ENCODE measurements at places on chromosomes 1 and 21.

GRCh38 chr1:229130028-229130668 is 140.8 kb upstream of the RAB4A start:
- DNase-seq, result peak; percentile 28

DNA sequence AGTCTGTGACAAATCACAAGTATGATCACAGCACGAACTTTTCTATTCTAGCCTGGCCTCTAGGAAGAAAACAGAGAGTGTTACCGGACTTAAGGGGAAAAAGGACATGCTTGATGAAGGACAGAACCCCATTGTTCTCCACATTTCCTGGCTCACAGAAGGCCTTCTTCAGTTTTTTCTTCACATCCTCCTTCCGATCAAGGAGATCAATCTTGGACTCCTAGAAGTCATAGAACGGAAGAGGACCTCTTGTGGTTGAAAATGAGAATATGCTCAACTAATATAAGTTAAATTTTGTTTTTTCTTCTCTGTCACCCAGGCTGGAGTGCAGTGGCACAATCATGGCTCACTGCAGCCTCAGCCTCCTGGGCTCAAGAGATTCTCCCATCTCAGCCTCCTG is 30.3 kb downstream of the YARS1 start:
- DNase-seq, result no peak

DNA sequence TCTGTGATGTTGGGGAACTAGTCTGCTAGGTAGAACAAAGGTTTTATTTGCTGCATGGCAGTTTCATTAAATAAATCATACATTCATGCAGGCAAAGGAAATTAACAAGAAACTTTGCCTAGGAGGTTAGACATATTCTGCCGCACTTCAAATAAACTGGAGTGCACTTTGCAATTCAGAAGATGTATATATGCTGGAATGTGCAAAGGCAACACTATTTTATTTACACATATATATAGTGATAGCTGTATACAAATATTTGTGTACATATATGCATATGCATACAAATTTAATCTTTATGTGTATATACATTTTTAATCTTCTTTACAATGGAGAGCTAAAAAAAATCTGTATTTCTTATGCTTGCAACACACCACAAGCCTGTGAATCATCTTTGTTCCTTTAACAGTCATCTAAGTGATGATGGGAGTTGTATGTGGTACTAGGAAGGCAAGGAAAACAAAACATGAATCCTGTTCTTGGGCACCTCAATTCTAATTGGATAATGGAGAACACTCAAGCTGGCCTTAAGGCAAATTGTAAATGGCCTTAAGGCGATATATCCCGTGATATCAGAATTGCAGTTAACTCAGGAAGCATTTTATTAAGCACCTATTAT is 605.8 kb upstream of the CAMK1G start:
- DNase-seq, result no peak

GRCh38 chr1:203764105-203765028 is 616 bp upstream of the LAX1 start:
- DNase-seq, result no peak

GRCh38 chr21:45127937-45128336 is 53.6 kb downstream of the ADARB1 start:
- DNase-seq, result no peak

DNA sequence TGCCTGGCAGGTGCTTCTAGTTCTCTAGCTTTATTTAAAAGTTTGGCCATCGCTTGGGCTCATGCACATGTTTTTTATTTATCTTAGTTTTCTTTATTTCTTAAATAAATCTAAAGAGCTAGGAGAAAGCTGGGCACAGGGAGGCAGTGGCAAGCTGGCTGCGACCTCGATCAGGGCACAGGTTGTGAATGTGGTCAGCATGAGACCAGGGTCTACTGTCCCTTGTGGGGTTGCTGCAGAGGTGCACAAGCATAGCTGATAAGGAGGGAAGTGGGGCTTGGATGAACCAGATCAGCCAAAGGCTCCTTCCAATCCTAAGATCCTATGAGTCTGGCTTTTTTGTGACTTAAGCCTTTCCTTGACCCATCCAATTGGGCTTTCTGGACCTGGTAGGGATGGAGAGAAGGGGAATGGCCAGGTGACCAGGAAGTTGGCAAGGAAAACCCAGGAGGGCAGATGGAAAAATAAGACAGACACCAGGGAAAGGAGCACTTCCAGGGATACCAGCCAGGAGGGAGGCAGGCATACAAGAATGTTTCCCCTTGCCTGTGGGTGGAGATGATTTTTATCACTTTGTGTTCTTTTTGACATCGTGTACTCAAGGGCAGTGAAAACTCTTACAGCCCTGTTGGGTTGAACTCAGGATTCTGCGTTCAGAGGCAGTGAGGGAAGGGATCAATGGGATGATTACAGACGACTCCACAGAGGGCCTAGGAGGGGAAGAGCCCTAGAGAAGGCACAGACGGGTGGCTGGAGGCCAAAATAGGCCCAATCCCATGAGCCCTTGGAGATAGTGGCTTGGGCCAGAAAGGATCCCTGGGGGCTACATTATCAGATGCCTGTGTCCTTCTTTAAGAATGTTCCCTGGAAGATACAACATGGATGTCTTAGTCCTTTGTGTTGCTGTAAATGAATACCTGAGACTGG is 8.5 kb downstream of the CYP4B1 start:
- DNase-seq, result no peak

DNA sequence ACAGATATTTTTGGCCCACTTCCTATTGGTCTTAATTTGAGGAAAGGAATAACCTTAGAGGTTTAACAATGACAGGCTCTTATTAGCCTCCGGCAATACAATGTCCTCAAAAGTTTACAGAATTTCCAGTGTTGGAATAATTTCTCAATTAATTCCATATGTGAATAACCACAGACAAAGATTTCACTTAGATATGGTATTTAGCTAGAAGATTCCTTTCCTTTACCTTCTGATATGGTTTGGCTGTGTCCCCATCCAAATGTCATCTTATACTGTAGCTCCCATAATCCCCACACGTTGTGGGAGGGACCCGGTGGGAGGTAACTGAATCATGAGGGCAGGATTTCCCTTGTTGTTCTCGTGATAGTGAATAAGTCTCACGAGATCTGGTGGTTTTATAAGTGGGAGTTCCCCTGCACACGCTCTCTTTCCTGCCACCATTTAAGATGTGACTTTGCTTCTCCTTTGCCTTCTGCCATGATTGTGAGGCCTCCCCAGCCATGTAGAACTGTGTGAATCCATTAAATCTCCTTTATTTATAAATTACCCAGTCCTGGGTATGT is 54.9 kb upstream of the RGS7 start:
- DNase-seq, result no peak

DNA sequence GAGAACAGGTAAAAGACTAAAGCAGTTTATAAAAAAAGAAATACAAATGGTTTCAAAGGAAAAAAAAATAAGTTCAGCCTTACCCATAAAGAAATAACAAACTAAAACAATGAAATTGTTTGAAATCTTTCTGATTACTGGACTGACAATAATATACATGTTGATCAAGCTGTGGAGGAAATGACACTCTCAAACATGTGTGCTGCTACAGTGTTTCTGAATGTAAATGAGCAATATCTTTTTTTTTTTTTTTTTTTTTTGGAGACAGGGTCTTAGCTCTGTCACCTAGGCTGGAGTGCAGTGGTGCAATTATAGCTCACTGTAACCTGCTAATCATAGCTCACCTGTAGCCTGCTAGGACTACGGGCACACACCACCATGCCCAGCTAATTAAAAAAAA is 6.5 kb downstream of the EPS15 start:
- no peak for DNase-seq

- DNase-seq, result no peak
Measured at GRCh38 chr1:24277420-24278169, 41.6 kb upstream of the GRHL3 start.

- DNase-seq, result peak; percentile 75
Measured at GRCh38 chr1:32724678-32725614, 22.4 kb upstream of the SYNC start.

GRCh38 chr1:150968491-150968890 is 6.1 kb downstream of the CERS2 start:
- no peak for DNase-seq

GRCh38 chr1:74180490-74180889 is 17.5 kb downstream of the LRRIQ3 start:
- DNase-seq, result no peak

DNA sequence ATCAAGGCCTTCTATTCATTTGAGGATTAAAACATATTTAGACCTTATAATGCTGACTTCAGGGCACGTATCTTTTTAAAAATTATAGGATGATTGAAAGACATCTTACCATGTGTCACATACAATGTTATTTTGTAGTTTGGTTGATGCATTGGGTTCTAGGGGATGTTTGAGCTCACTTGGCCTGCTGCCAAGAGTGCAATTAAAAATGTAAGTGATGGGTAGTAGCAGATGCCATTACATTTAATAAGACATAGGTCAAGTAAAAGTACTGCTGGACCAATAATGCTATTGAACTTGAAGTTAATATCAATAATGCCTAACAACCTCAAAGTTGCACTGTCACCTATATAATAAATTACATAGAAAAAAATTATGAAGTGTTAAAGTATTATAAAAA is 616.5 kb upstream of the RGS18 start:
- no peak for DNase-seq

GRCh38 chr1:10714337-10715114 is 81.9 kb downstream of the CASZ1 start:
- no peak for DNase-seq

DNA sequence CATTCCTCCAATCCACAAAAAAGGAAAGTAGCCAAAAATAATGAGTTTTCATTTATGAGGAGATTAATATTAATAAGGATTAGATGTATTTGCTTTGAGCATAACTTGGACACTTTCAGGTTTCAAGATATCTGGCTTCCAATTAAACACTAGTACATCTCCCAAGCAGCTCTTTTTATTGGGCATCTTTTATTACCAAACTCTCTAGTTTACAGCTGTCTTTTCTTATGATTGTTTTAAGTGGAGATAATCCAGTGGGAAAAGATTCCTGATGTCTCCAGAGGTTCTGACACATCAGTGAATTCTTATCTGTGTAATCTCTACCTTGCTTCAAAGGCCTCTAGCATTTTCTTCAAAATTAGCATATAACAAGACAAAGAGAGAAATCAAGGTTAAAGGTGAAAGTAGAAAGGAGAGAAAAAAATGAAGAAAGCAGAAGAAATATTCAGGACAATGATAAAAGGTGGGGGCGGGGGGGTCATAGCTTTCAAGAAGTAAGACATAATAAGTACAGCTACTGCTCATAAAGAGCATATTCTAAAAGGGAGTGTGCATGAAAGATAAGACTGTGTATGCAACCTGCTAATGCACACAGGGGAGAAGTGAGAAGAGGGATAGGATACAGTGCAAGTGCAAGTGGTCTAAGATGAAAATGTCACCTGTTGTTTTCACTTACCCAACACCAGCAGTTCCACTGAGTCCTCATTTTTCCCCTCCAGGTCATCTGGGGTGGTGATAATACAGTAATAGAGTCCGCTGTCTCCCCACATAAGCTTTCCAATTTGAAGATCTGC is 19.1 kb downstream of the ILDR2 start:
- DNase-seq, result no peak

DNA sequence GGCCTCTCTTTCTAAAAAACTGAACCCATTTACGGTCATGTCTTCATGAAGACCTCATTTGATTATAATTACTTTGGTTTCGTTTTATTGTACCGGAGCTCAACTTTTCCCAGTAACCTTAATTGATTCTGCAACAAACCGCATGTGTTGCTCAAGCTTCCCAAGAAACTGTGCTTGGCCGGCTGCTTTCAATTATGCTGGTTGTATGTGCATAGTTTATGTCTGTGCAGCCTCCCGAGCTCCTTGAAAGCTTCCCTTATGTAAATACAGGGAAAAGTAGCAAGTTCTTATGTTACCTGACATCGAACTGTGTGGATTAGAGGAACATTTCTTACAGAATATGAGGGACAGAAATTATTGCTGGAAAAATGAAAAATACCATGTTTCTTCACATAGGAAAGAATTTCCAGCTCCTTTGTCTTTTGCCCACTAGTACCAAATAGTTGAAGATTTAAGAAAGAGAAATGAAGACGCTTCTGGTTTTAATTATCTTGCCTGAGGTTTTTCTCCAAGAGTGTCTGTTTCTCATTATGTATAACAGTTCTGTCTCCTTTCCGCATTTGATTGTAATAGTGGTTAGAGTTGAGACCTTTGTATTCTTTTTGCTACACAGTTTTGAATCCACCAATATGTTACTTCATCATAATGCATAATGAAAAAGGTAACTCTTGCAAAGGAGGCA is 2.1 kb downstream of the VCAM1 start:
- DNase-seq, result no peak

GRCh38 chr21:43917515-43918384 is 52.7 kb downstream of the AGPAT3 start:
- DNase-seq, result no peak

DNA sequence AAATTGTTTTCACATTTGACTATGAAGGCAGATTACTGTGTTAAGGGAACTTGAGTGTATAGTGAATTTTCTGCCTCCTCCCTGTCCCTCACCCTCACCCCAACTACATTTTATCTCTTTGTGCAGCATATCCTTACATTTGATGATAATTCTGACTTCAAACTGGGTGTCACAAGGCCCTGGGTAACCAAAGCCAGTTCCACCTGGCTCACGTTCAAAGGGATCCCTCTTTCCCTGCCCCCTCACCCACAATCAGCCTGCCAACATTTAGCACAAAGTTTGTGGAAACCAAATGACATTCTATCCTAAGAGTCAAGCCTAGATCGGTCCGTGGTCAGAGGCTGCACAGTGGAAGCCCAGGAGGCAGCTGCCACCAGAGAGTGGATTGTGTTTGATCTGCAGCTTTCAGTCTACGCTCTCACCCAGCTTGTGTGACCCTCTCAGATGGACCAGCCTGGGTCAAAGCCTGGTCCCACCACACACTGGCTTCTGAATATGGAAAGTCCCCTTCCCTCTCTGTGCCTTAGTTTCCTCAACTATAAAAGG is 10.3 kb downstream of the KIAA0040 start:
- DNase-seq, result no peak

GRCh38 chr1:147627435-147628110 is 42.8 kb downstream of the ACP6 start:
- peak; percentile 41 for DNase-seq

DNA sequence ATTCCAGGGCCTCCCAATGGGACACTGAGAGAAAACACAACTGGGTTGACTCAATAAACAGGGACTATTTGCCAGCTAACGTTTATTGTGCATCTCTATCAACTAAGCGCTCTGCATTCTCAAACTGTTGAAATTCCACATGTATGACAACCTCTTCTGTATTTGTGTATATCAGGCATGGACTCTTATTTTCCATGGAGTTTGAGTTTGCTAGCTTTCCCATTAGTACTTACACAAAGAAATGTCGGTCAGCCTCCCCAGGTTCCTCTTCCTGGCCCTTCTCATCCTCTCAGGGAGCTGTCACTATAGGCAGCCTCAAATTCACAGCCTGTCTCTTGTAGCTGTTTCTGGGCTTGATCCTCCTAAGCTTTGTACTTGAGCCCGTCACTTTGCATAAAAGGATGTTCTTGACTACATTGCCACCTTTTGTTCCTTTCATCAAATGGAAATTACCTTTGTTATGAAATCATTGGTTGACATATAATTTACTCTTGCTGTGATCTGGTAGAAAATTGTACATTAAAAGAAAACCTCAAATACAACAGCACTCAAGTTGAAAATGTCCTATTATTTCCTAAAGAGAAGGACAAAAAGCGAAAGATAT is 60.0 kb upstream of the NTPCR start:
- no peak for DNase-seq

All from Peyer's patch (tissue), 4 donors.